Activated T-cell treated with anti-CD3 and anti-CD28 coated beads, Interleukin-2, amount 50 U/mL, for 24 hours (primary cell): ENCODE measurements at places on chromosomes 5 and 9.

DNA sequence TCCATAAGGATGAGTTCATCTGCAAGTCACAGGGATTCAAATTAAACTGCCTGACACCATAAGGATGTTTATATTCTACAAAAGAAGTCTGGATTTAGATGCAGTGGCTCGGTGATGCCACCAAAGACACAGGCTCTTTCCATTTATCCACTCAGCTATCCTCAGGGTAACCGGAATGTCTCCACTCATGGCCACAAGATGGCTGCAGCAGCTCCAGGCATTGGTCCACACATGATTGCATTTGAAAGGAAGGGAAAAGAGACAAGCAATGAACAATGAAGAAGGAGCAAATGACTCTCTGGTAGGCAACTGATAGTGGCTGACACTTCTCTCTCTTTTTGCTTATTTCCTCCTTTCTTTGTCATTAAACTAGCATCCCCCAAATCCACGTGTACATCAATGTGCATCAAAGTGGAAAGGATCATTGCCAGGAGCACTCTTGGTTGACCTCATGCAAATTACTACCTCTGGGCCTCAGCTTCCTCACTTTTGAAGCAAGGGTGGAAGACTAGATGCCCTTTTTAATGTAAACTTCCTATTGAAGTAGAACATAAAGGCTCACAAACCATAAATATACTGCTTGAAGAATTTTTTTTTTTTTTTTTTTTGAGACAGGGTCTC, 7.2 kb upstream of the SNX30 start:
- no peak for DNase-seq

DNA sequence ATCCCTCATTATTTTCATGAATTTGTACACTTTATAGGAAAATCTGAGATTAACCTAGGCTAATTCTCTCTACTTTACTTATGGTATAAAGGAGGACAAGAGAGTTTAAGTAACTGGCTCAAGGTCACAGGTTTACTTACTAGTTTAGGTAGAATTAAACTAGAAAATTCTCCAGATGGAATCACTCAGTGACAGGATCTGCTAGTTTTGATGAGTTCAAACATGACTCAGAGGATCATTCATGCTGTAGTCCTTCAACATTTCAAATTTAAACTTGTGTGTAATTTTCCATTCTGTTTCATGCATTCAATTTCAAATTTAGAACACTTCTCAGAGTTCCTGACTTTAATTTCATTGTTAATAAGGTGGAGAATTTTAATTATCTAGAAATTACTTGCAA, 485.7 kb upstream of the TUSC1 start:
- DNase-seq: no peak

GRCh38 chr5:163565492-163565891, 60.1 kb downstream of the MAT2B start:
- no peak for DNase-seq

- DNase-seq: no peak
Observed at GRCh38 chr9:71630377-71630995, 137.8 kb downstream of the CEMIP2 start.

DNA sequence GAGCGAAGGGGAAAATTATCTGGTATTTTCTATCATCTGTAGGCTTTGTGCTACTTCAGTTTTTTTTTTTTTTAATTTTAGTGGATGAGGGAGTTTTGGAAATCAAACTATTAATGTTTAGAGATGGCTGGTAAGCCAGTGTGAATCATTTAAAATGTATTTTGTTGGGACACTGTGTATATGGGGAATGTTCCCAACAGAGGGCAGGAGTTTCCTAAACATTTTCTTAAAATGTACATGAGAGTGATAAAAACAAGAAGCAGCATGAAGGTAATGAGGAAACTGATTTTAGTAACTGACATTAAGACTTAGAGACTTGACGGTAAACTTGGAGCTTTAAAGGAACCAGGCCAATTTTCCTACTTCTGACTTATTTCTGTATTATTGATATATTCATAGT, 68.2 kb upstream of the ITGA2 start:
- no peak for DNase-seq

- DNase-seq: no peak
Observed at GRCh38 chr5:125370461-125371205, 624.2 kb upstream of the ZNF608 start.

GRCh38 chr5:7852542-7852941, 1.6 kb upstream of the CFAP90 start:
- DNase-seq: no peak
